Activated CD8-positive, alpha-beta memory T cell treated with anti-CD3 and anti-CD28 coated beads for 1 hour (primary cell): ENCODE measurements at places on chromosomes 3 and 15.

DNA sequence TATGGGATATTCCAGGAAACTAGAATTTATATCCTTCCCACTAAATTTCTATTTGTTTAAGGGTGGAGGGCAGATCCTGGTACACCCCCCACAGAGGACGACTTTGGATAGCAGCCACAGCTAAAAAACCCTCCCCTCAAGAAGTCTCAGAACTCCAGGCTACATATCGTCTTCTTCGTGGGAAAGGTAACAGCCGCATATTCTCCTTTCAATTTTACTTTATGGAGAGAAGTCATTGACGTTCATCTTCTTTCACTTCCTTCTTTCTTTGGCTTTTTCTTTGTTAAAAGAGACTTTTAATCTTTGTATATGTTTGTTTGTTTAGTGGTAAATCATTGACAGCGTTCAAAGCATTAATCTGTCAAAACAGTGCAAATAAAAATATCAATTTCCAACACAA is 36.3 kb downstream of the TRIP4 start:
- no peak for DNase-seq

GRCh38 chr3:132378846-132379245 is 38.5 kb upstream of the DNAJC13 start:
- no peak for DNase-seq

DNA sequence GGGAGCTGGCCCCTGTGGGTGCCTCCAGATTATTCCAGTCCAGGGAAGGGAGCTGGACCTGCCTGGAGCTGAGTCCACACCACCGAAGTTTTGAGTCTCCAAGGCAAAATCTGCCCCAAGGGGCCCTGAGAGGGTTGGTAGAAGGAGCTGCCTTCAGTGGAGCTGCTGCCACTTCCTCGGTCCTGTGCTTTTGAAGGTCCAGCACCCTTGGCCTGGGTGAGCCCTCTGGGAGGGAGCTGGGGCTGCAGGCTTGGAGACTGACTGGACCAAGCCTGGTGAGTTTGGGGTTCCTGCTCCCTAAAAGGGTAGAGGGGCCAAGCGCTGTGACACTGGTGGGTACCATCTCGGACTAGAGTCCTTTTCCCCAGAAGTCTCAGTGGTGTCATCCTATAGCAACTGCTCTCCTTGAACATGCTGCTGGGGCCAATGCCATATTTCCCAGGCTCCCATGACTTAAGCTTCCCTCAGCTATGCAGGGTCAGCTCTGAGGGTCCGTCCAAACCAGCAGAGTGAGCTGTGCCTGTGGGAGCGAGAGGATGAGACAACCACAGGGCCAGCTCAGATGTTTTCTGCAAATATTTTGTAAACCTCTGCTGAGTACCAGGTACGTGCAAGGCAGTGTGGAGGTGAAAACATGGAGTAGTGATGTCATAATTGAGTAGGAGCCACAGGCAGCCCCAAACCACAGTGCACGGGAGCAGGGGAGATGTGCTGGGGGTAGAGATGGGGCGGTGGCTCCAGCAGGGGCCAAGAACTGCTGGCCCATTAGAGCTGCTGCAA is 96.0 kb downstream of the ABHD5 start:
- no peak for DNase-seq

GRCh38 chr15:75639191-75639708 is 774 bp downstream of the IMP3 start:
- DNase-seq, result no peak

GRCh38 chr3:155995525-155996370 is 124.6 kb upstream of the KCNAB1 start:
- DNase-seq, result no peak

GRCh38 chr3:136042608-136043221 is 77.2 kb downstream of the PPP2R3A start:
- DNase-seq, result no peak

GRCh38 chr3:187165144-187165543 is 25.8 kb upstream of the RPL39L start:
- no peak for DNase-seq

- DNase-seq, result no peak
Measured at GRCh38 chr15:79050341-79050740, 40.2 kb downstream of the RASGRF1 start.

DNA sequence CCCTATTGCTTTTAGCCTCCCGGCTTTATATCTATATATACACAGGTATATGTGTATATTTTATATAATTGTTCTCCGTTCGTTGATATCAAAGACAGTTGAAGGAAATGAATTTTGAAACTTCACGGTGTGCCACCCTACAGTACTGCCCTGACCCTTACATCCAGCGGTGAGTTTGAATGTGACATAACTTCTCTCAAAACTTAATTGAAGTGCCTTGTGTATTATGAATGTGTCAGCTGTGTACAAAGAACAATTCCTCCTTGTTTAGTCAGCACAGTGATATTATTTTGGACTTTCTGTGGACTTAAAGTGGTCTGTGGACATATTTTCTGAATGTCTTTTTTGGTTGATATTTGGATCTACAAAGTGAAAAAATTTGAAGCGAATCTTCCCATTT is 220 bp downstream of the TP63 start:
- DNase-seq, result no peak

DNA sequence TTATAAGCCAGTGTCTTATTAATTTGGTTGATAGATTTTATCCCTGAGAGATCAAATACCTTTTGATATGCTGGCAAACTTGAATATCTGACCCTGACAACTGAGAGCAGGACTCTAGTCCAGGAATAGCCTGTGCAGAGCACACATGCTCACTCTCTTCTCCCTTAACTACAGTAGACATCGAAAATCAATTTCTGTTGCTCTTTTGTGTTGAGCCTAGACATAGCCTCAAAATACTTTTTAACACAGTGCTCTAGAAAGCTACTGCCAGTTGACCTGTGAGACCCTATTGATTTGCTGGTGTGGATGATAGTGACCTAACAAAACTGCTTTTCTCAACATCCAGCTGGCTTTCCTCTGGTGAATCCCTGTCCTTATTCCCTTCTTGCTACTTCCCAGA is 86.4 kb upstream of the ANKRD28 start:
- no peak for DNase-seq

DNA sequence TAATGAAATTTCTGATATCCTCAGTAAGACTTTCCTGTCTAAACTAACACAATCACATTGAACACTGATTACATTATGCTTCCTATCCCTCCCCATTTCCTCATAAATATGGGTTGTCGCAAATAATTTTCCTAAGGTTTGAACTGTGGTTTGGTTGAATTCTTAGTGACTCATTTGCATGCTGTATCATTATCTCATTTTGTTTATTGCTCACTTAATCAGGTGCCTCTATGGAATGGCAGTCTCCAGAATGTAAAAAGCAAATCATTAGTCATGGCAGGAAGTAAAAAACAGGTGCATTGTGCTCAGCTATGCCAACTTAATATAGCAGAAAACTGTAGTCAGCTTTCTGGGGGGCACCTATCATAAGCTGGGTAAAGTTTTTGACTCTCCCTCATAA is 216.0 kb upstream of the ZBTB20 start:
- DNase-seq, result no peak
